ENCODE measurements at places on chromosomes 12 and 14. TPM values are rescaled to one million over a fixed set of nuclear protein-coding genes. Genes with fewer than 3 reads are reported as not detected.
A peak's percentile ranks its signal among the peaks of the same experiment; 100 is the strongest.

- no peak for DNase-seq
These were observed 23.2 kb upstream of the SERPINA12 start for GRCh38 chr14:94532447-94532846.

- DNase-seq: peak; percentile 63
These were observed 53.1 kb downstream of the SIX6 start for GRCh38 chr14:60561845-60562746.

GRCh38 chr14:99168330-99168729 is 103.7 kb downstream of the BCL11B start:
- DNase-seq: no peak

DNA sequence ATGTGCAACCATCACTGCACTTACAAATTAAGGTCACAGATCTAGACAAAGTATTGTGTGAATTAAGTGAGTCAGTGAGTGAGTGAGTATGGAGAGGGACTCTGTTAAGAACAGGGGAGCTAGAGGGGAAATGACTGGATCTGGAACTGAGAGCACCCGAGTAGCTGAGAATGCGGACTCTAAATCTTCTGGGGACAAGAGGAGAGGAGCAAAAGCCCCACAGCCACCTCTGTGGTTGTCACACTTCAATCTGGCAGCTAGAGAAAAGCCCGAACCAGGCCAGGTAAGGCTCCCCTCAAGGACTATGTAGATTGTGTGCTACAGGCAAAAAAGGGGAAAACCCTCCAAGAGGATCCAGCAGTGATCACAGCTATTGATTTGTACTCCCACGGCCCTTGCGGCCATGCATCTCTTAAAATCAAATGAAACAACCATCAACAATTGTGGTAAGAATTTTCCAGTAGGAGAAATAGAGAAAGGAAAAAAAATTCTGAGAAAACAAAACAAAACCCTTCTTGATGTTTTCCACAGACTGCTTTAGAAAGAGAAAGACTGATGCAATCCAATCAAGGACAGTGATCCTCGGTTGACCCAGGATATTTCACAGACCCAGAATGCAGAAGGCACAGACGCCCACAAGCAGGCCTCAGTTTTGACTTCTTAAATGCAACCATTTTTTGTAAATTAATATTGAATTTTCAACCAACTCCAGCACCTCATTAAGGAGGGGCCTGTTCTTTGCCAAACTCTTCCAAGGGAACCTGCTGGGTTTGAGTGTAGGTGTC is 109.6 kb downstream of the SLC38A6 start:
- DNase-seq: no peak

GRCh38 chr14:75333606-75334548 is 55.2 kb downstream of the FOS start:
- DNase-seq: no peak

DNA sequence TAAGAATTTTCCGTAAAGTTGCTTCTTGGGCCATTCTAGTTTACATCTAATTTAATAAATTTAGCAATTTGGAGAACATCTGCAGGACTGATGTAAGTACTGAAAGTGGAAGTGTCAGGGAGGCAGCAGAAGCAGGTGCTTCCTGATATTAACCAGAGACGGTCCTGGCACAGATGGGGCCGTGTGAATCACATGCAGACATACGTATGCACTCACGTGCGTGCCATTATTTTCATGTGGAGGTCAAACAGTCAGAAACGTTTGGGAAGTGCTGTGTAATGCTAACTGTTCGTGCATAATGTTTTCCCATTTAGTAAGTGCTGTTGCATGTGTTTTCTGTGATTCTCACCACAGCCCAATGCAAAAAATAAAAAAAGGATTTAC is 87.8 kb upstream of the DYNC1H1 start:
- DNase-seq: peak; percentile 88

DNA sequence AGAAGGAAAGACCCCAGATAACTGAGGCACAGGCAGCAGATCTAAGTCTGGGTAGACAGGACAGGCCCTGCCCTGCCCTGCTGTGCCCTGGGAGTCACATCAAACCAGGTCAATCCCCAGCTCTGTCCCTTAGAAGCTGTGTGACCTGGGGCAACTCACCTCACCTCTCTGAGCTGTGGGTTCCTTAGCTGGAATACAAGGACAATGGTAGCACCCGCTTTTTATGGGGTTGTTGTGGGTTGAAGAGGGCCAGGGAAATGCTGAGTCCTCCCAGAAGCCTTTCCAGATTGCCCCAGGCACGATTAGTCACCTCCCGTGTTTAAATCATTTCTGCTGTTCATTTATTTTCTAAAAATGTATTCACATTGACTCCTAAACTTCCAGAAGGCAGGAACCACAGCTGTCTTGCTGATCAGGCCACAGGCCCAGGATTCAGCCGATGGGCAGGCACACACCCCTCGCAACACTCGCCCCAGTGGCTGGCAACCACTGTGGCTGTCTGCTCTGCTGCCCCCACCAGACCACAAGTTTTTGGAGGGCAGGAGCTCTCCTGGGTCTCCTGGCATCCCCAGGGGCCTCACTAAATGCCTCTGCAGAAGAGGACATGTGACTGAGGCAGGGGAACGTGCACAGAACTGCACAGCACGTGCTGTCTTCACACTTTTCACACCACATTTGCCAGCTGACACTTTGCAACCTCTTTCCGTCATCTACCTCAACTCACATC is 3.0 kb downstream of the SELPLG start:
- no peak for DNase-seq

DNA sequence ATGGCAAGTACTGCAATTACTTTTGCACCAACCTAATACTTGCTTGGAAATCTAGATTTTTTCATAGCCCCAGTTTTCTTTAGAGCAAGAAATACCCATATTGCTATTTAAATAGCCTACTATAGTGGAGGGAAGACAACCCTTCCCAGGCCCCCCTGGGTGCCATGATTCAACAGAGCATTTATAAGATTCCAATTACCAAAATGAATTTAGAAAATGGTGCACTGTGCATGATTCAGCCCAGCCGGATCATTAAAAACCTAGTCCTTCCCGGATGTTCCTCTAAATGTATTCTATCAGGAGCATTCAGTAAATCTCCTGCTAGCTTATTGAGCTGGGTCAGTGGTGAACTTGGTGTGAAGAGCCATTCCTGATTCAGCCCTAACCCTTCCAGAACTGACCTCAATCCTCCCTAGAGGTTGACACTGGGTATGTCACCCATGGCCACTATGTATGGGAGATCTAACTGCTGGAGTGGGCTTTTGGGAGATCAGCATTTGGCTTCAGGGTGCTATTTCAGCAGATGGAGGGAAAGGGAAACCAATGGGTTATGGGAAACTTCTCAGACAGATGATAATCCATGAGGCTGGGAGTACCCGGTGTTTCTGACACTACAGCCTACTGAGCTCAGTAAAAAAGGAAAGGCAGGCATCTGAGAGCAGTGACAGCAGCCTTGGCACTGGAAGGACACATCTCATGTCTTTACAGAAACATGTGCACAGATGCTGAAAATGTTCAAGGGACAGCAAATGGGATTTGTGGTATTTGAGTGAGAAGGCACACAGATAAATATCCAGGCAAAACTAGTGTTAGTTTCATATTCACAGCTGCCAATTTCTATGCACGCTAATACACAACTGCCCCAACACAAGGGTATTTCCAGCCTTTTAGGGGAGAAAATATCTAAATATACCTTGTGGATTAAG is 258.9 kb downstream of the DPF3 start:
- DNase-seq: no peak

The CLEC6A gene
- total RNA-seq: not detected

The GARIN6 gene
- total RNA-seq: not detected

The SLC11A2 gene
- 97.2 TPM for total RNA-seq

The RPS6KA5 gene
- 4.4 TPM for total RNA-seq

The SLC39A5 gene
- total RNA-seq: not detected

Measured in aorta (tissue), 5 donors.